ENCODE measurements at places on chromosomes 1 and 21.

DNA sequence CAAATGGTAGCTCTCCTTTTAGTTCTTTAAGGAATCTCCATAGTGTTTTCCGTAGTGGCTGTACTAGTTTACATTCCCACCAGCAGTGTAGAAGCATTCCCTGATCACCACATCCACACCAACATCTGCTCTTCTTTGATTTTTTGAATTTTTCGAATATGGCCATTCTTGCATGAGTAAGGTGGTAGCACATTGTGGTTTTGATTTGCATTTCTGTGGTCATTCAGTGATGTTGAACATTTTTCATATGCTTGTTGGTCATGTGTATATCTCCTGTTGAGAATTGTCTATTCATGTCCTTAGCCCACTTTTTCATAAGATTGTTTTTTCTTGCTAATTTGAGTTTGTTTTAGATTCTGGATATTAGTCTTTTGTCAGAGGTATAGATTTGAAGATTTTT lies 84.6 kb upstream of the B3GALT2 start:
- DNase-seq = peak; percentile 41

DNA sequence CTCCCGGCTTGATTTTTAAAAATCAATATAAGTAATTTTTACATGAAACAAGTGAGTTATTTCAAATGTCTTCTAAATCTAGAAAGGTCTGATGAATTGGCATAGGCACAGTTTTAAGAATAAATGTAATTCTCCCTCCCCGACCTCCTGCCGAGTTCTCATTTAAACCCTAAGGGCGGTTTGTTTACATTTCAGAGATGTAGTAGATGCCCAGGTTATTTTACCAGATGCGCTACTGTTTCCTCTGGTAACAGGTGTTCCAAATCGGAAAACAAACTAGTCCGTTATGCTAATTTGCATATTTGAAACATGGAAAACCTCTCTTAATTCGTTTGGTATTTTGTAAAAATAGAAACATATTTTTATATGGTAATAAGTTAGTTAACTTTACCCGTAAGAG lies 53.8 kb upstream of the CFAP126 start:
- DNase-seq = no peak

DNA sequence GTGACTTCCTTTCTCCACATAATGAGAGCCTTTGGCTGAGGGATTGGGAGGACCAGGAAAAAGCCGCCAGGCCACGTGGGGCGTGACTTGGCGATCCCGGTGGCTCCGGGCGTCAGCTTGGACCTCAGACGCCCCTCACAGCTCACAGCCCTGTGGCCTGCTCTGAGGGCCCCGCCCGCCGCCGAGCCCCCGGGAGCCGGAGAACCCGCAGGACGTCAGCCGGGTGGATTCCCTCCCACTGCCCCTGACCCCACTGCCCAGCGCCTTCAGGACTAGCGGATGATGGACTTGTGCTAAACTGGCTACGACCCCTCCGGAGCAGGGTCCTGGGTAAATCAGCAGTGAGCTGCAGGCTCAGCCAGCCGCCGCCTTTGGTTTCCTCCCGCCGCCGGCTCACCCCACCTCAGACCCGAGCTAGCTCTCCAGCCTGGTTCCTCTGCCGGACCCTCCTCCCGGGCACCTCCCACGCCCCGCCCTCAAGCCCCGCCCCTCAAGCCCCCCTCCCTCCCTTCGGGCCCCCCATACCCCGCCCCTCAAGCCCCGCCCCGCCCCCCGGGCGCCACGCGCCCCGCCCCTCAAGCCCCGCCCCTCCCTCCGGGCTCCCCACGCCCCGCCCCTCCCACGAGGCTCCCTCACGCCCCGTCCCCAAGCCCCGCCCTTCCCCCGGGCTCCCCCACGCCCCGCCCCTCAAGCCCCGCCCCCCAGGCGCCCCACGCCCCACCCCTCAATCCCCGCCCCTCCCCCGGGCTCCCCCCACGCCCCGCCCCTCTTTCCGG lies 10.0 kb upstream of the FAAP20 start:
- DNase-seq = peak; percentile 99

GRCh38 chr1:5273280-5274003 lies 619.0 kb downstream of the AJAP1 start:
- DNase-seq = no peak

- DNase-seq = no peak
These were observed 46.0 kb downstream of the MPZL1 start for GRCh38 chr1:167767761-167768160.

- DNase-seq = no peak
These were observed 160.5 kb upstream of the CACYBP start for GRCh38 chr1:174839211-174839610.

DNA sequence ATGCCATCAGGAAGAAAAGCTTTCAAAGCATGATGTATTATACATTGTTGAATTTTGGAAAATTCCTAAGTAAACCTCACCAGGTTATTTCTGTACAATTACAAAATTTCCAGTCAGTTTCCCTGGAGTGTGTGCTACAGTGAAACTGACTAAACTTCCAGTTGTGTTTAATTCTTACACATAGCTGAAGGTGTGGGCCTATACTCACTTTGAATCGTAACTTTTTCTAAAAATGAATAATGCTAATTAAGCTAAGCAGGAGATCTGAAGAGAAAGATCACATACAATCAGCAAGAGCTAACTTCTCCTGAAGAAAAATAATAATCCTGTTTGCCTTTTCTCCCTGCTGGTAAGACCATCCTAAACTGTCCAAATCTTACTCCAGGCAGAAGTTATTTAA lies 537.2 kb upstream of the PBX1 start:
- DNase-seq = no peak

GRCh38 chr1:90210633-90211491 lies 216.0 kb downstream of the ZNF326 start:
- DNase-seq = no peak

GRCh38 chr21:41410767-41411448 lies 15.1 kb upstream of the MX1 start:
- no peak for DNase-seq

GRCh38 chr1:92043621-92044020 lies 13.8 kb downstream of the EPHX4 start:
- no peak for DNase-seq

DNA sequence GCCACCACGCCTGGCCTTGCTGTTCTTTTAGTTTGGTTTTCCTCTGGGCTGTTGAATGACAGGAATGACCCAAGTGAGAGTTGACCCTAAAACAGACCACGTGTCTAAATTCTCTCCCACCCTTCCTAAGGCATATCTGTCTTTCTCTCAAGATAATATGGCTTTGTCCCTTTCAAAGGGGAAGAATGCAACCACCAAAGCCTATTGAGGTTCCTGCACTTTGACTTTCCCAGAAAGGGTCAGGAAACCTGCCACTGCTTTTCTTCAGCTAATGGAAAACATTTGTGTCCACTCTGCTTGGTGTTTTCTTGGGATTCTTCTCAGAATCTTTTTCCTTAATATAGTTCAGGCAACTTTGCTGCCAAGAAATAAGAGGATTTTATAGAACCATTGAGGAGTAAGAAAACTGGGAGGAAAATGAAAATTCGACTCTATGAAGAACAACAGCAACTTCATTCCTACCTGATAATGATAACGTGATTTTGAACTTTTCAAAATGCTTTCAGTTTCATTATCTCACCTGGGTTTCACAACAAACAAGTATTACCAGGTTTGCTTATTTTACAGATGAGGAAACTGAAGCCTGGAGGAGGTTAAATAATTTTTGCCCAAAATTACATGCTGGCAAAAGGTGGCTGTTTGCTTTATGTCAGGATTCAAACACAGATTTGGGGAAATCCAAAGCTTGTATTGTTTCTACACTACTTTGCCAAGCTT lies 6.9 kb downstream of the PLPP3 start:
- DNase-seq = no peak

- peak; percentile 8 for DNase-seq
These were observed 1.8 kb downstream of the SPRR1B start for GRCh38 chr1:153032677-153033308.

DNA sequence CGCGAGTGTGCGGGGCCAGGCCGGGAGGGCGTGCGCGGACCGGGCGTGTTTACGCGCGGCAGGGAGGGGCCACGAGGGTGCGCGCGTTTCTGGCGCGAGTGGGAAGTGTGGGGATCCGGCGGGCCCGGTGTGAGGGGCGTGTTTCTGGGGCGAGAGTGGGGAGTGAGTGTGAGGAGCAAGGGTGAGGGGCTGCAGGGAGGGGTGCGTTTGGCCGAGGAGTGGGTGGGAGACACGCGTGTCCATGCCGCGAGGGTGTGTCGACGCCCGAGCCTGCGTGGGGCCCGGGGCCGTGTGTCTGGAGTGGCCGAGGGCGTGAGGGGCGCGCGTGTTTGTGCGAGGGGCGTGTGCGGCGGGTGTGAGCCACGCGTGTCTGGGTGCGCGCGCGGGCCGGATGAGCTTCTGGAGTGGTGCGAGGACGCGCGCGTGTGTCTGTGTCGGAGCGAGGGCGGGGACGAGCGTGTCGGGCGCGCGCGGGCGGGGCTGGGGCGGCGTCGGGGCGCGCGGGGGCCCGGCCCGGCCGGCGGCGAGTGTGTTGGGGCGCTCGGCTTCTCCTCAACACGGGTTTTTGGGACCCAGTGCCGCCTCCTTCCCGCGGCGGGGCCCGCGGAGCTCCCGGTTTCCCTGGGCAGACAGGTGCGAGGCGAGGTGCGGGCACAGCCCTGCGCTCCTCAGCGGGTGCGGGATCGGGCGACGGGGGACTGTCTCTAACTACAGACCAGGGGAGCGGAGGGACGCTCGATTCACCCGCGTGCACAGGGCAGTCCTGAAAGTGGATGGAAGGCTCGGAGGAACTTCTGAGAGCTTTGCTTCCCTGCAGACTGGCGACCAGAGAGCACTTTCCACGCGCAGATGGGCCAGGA lies 65.8 kb upstream of the VAMP3 start:
- no peak for DNase-seq

DNA sequence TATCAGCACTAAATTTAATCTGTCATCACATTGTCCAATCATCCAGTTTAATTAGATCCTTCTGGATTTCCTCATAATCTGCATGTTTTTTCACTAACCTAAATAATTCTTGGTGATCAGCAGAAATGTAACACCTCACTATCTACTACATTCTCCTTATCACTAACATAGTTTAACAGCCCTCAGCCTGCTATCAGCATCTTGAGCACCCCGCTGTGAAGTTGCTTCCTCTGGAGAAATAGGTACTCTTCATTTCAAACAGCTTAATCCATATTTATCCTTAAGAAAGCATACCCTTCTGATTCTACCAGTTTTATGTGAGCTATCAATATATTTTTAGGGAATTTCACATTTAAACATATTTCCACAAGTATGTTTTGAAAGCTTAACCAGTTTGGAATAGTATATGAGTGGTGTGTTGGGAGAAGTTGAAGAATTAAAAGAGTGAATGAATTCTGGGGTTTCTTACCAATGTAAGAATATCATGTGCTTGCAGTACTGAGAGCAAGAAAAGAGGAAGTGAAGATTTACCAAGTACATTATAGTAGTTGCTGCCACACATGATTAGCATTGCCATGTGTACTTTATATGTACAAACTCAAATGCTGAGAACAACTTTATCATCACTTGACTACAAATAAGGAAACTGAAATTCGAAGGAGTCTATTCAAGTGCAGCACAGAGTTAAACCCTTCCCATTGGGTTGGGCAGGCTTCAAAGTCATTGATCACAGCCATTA lies 771.1 kb upstream of the ADGRL4 start:
- DNase-seq = no peak

GRCh38 chr1:96865731-96866685 lies 144.4 kb downstream of the PTBP2 start:
- DNase-seq = peak; percentile 97

DNA sequence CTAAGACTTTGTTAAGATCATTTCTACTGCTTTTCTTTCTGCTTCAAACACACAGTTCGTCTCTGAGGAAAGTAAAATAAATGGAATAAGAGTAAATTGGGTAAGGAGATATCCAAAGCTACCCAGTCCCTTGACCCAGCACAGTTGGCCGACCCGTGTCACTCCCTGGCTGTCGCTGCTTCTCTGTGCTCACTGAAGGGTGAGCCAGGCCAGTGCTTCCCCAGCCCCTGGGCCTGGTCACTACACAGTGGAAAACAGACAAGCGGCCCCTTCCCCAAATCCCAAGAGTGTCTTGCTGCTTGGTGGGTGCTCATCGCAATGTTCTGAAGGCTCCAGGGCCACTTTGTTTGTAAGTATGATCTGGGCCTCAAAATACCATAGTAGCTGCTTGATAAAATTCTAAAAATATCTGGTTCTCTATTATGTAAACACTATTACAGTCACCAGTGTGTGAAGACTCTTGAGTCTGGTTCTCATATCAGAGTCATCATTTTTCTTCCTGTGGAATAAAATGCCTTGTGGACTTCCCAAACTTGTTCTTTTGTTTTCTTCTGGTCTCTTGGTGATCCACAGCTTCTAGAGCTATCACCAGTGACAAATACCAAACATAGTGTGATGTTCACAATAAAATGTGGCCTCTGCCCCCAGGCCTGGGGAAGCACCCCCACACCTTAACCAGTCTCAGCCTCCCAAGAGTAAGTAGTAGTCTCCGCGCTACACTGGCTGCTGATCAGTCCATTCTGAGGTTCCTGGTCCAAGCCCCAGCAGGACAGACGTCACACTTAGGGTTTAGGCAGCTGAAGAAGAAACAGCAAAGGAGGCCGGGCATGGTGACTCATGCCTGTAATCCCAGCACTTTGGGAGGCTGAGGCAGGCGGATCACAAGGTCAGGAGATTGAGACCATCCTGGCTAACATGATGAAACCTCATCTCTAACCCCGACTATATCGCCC lies 106.2 kb downstream of the DHRS3 start:
- no peak for DNase-seq

- DNase-seq = peak; percentile 40
These were observed 1.9 kb downstream of the S100A10 start for GRCh38 chr1:151991663-151992302.

- DNase-seq = peak; percentile 40
These were observed 1.4 kb downstream of the GUK1 start for GRCh38 chr1:228141226-228142044.

GRCh38 chr1:10726355-10726754 lies 70.1 kb downstream of the CASZ1 start:
- no peak for DNase-seq

GRCh38 chr1:81073580-81073979 lies 727.2 kb upstream of the ADGRL2 start:
- DNase-seq = peak; percentile 57

GRCh38 chr1:191851799-191852595 lies 306.3 kb upstream of the RGS18 start:
- peak; percentile 48 for DNase-seq

DNA sequence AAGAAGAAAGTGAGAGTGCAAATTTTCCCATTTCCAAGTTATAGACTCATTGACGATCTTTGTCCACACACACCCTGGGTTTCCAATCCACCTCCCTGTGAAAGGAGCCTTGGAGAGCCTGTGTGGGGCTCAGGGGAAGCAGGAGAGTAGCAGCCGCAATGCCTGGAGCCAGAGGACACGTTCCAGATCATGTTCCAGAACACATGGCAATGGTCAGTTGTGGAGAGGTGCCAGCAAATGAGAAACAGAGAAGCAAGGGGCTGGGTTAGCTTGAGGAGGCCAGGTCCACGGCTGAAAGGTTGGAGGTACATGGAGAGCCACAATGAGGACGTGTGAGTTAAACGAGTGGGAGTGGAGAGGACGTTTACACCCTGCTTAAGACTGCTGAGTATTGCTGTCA lies 33.0 kb upstream of the SIPA1L2 start:
- no peak for DNase-seq

DNA sequence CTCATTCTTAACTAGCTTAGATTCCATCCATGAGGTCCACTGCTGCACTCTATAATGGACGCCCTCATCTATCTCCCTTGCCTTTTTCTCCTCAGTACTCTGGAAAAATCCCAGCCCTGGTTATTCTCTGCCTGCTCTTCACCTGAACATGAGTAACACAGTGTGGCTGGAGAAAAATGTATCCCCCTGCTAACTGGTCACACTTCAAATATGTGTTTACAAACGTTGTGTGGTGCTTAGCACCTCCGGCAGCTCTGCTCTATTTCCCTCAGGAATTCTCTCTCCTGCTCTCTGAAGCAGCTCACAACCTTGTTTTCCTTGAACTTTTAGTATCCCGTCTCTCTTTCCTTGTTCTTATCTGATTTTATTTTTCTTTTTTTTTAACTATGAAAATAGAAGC lies 4.1 kb downstream of the SCCPDH start:
- DNase-seq = no peak

All from adipocyte (in vitro differentiated cells).